T-helper 22 cell (primary cell): ENCODE measurements at places on chromosomes 6 and 20.

DNA sequence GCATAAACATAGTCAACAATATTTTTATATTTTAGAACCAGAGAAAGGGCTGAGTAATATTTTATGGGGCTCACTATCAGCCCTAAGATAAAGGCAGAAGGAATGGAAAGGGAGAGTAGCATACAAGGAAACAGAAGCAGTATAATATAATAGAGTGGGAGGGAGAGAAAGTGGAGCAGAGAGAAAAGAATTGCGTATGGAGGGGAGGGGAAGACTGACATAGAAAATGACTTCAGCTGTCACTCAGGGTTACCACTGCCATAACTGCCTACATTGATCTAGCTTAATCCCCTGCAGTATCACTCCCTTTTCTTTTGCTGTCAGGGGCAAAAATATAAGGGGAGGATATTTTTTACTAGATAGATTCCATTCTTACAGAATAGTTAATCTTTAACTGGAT lies 1133.5 kb upstream of the MAP3K7 start:
- DNase-seq, result no peak

- DNase-seq, result peak; percentile 48
Measured at GRCh38 chr6:132797951-132798868, at the start of gene SLC18B1. Gene SLC18B1, minus strand, starts transcription at chr6:132798637. Its CDS starts 181 bp downstream, at chr6:132798456.

DNA sequence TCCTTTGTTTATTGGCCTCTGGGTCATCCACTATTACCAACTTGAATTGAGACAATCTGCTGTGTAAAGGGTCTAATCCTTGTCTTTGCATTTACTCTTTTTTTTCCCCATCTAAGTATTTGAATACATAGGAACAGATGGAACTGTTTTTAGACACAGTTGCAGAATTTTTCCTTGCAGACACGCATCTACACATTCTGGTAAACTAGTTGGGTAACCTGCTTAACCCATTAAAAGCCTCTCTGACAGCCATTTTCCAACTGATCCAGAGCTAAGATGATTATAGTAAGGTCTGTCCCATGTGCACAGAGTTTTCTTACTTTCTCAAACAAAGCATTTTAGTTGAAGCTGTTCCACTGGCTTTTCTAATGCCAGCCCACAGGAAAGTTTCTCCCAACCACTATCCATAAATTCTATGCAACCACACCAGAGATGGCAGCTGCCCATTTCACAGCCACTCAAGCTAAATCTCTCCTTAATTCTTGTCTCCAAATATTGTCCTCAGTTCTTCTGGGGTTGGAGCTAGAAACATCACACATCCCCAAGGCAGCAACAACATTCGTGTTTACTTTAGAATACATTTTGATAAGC lies 492.1 kb downstream of the MAFB start:
- no peak for DNase-seq

DNA sequence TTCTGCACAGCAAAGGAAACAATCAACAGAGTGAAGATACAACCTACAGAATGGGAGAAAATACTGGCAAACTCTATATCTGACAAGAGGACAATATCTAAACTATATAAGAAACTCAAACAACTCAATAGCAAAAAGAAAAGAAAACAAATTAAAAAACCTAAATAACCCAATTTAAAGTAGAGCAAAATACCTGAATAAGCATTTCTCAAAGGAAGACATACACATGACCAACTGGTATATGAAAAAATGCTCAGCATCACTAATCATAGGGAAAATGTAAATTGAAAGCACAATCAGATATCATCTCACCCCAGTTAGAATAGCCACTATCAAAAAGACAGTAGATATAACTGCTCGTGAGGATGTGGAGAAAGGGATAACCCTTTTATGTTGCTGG lies 87.8 kb upstream of the FOXA2 start:
- DNase-seq, result no peak

- no peak for DNase-seq
Measured at GRCh38 chr6:87504441-87504840, 31.7 kb downstream of the SLC35A1 start.

DNA sequence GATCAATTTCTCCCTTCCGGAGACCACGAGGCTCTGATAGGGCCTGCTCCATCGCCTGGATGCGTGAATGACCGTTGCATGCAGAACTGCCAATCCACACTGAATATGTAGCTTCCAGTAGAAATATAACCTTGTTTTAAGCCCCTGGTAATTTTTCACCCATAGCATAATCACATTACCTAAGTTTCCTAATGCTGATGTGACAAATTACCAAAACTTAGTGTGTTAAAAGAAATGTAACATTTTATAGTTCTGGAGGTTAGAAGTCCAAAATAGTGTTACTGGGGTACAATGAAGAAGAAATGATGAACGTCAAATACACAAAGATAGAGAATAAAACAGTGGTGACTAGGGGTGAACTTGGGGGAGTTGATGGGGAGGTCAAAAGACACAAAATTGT lies 22.0 kb upstream of the SIRPD start:
- no peak for DNase-seq

DNA sequence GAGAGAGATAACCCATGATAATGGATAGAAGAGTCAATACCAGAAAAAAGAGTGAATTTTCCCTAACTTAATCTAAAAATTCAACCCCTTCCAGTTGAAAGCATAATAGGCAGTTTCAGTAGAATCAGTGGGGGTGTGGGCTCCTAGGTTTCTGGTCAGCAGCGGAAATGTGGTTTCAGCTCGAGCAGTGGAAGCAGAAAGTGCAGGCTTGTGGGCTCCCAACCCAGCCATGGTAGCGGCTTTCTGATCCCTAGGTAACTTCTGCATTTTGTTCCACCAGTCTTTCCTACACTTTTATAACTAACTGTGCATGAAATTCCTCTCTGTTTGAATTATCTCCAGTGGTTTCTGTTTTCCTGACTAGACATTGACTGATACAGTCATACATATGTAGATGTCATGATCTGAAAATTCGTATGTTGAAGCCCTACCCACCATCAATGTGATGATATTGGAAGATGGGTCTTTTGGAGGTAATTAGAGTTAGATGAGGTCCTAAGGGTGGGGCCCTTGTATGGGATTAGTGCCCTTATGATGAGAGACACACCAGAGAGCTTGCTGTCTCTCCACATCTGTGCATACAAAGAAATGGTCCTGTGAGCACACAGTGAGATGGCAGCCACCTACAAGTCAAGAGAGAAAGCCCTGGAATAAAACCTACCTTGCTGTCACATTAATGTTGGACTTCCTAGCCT lies 6.5 kb upstream of the DDO start:
- no peak for DNase-seq
